ENCODE measurements at places on chromosomes 16 and 17.

GRCh38 chr16:62853887-62854286, 817.6 kb upstream of the CDH8 start:
- no peak for DNase-seq

DNA sequence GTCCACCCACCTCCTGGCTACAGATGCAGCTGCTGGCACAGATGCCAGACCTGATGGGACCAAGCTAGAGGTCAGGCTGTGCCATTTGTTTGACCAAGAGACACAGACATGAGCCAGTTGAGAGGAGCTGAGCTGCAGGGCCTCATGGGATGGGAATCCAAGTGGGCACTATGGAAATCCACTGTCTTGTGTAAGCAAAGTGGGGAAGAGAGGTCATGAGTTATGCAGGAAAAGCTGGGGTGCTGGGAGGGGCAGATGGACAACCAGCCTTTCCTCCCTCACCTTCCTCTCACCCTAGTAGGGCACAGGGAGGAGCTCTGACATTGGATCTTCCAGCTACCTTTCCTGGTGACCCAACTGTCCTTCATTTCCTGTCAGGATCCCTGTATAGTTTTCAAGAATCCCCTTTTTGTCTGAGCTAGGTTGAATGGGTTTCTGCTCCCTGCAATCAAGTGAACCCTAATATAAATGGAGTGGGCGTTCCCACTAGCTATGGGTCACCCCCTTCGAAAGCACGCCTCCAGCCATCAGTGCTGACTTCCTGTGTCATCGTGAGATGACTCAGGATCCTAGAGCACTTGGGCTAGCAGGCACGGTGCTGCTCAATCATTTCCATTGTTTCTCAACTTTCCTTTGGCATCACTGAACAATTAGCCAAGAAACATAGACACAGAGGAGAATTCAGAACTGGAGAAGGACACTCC, 13.6 kb downstream of the ATPAF2 start:
- DNase-seq = no peak

- no peak for DNase-seq
These were observed 65.6 kb downstream of the CRISPLD2 start for GRCh38 chr16:84885342-84885910.

- DNase-seq = no peak
These were observed 7.2 kb upstream of the TBKBP1 start for GRCh38 chr17:47686664-47687327.

DNA sequence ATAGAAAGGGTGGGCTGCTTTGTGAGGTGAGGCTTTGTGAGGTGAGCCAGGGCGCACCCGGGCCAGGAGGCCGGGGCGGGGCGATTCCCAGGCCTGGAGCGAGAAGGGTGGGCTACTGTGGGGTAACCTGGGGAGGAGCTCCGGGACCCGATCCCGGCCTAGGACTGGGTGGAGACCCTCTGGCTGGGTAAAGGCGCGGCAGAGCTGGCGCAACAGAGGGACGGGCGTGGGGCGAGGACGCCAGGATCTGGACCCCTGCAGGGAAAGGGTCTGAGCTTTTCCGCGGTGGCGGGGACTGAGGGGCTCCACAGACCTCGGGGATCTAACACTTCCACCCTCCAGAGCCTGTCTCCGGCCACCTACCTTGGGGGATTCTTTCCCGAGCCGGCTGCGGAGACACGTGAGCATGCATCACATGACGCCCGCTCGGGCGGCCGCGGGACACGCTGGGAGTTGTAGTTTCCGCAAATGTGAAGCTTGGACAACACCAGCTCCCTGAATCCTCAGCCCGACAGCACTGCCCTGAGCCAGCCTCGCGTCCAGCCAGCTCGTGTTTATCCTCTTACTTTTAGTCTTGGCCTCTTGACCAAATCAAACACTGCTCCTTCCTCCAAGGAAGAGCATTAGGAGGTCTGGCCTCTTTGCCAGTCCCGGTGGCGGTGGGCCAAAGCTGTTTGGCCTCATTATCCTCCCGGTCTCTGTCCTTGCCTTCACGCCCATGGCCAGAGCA, at the start of gene SLC38A7:
SLC38A7 (minus strand) TSS at position 417 of the 730 bp plus-strand sequence. CDS start 4,644 bp downstream, outside the sequence.
- DNase-seq = peak; percentile 94

DNA sequence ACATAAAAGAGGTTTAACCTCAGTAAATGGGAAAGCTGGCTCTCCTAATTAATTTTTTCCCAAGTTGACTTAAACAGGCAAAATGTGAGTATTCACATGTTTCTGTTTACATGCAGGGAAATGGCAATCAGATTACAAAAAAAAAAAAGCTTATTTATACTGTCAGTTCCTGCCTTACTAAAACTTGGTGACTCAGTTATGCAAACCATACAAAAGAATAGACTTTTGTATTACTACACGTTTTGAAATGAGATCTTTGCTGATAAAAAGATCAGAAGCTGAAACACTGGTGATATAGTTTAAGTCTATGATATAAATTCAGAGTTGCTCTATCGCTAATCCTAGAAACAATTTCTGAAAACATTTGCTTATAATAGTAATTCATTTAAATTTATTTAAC, 9.4 kb upstream of the KCNJ2 start:
- DNase-seq = no peak

- DNase-seq = no peak
These were observed 1.9 kb downstream of the FBXL8 start for GRCh38 chr16:67161595-67162058.

DNA sequence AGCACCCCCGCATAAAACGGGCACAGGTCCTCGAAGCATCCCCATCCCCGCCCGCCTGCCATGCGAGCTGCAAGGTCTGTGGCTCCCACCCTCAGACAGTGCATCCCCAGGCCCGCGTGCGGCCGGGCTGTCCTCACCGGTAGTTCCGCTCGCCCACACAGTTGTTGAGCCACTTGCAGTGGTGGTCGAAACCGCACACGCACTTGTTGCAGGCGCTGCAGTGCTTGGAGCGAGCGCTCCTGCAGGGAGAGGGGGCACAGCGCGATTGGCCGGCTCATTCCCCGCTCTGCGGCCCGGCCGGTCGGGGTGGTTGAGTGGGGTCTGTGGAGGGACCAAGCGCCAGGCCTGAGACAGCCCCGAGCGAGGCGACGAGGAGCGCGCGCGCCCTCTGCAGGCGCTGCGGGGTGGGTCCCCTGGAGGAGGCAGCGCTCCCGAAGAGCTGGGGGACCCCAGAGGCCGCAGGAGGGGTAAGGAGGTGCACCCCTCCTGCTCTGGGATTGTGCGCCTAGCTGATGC, 6.0 kb upstream of the TPPP3 start:
- peak; percentile 87 for DNase-seq

DNA sequence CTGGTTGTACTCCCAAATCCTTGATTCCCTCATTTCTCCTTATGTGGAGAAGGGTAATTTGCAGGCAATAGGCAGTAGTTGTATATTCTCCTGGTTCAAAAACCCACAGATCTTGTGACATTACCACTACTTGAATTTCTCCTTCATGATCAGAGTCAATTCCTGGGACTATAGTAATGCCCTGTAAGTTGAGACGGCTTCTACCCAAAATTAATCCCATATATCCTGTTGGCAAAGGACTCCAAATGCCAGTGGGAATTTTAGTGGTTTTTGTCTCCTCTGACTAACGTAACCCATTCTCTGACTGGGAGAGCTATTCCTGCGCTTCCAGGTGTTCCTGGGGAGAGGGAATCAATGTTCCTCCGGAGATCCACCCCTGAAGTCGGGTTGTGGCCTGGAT, 11.6 kb upstream of the ZNF689 start:
- no peak for DNase-seq

- no peak for DNase-seq
These were observed 413.2 kb downstream of the SHISA9 start for GRCh38 chr16:13314633-13315032.

- DNase-seq = no peak
These were observed 743.6 kb downstream of the KCNJ2 start for GRCh38 chr17:70912716-70913485.

GRCh38 chr17:49834118-49834743, 13.6 kb downstream of the TAC4 start:
- no peak for DNase-seq

DNA sequence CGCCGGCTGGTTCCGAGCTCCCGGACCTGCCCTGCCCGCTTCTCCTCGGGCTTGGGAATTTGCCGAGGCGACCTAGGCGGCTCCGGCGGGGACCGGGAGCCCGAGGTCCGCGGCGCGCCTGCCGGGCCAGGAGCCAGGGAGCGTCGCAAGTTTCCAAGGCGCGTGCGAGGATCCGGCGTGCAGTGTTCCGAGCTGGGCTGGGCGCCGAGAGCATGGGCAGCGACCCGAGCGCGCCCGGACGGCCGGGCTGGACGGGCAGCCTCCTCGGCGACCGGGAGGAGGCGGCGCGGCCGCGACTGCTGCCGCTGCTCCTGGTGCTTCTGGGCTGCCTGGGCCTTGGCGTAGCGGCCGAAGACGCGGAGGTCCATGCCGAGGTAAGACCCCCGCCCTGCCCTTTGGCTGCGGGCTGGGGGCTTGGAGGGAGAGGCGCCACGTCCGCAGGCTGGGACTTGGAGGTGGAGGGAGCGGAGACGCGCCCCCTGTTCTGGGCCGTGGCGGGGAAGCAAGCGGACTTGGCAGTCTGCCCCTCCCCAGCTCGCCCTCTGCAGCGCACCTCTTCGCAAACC, 668 bp downstream of the MMP15 start:
- no peak for DNase-seq

GRCh38 chr17:75565066-75565465, 22.5 kb upstream of the MYO15B start:
- DNase-seq = no peak

GRCh38 chr17:76772842-76773525, 35.1 kb downstream of the MFSD11 start:
- no peak for DNase-seq

DNA sequence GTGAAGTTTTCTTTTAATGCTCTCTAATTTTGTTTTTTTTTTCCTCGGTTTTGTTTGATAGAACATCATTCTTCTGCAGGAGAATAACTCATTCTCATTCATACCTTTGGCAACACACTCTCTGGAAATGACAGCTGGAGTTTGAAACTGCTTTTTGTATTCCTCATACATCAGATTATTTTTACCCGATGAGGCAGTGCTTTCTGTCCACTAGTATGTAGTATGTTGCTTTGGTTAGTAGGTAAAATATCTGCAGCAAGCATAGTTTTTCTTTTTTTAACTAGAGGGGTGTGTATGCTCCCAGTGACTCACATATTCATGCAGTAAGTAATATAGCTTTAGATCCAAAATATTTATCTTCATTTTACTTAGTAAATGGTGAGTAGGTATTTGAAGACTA, 6.4 kb downstream of the PRKCA start:
- no peak for DNase-seq

DNA sequence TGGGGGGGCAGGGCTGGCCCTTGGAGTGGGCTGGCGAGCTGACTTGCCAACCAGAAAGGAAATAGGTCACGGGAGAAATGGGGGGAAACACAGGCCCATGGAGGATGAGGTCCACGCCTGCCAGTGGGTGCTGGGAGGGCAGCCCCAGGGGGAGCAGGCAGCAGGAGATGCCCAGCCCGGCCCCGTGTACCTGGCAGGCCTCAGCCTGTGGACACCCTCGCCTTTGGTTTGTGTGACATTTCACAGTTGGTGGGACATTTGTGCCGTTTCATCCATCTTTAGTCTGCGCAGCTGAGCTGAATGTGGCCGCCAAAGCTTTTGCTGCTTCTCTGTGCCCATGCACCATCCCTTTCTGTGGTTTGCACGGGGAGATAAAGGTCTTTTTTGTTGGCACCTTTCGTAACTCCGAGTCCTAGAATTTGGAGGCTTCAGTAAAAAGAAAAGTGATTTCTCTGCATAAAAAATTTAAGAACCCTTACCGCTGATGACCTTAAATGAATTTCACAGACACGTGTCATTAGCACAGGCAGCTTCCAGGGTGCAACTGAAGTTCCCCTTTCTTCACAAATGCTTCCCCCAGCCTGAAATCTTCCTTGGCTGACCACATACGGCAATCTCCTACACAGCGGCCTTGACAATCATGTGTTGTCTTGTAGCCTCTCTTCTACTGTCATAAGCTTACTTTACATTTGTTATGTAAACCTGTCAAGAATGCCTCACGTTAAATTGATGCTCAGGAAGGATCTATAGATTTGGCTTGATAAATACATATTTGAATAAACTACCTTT, 193.6 kb downstream of the RPTOR start:
- no peak for DNase-seq

- no peak for DNase-seq
These were observed 37.8 kb downstream of the GLG1 start for GRCh38 chr16:74568961-74569631.

- no peak for DNase-seq
These were observed 36.0 kb upstream of the CCL1 start for GRCh38 chr17:34398990-34399389.

DNA sequence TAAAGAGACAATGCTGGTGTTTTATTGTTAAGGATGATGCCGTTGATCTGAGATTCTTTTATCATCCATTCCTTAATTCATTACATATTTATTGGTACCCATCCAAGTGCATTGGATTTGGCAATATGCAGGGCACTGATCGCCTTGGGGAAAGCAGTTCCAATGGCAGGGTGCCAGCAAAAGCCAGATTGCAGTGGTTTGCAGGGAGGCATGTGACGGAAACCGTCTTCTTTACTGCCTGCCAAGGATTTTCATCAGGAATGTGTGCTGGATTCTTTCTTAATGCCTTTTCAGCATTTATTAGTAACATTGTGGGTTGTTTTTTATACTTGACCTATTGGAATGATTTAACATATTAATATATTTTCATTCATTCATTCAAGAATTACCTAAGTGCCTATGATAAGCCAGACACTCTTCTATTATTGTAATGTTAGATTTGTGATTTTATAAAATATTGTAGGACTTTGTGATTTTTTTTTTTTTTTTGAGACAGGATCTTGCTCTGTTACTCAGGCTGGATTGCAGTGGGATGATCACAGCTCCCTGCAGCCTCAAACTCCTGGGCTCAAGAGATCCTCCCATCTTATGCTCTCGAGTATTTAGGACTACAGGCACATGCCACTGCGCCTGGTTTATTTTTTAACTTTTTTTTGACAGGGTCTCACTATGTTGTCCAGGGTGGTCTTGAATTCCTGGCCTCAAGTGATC, 93.4 kb upstream of the TNRC6A start:
- DNase-seq = no peak

GRCh38 chr16:49608779-49609178, 235.2 kb downstream of the C16orf78 start:
- DNase-seq = no peak

DNA sequence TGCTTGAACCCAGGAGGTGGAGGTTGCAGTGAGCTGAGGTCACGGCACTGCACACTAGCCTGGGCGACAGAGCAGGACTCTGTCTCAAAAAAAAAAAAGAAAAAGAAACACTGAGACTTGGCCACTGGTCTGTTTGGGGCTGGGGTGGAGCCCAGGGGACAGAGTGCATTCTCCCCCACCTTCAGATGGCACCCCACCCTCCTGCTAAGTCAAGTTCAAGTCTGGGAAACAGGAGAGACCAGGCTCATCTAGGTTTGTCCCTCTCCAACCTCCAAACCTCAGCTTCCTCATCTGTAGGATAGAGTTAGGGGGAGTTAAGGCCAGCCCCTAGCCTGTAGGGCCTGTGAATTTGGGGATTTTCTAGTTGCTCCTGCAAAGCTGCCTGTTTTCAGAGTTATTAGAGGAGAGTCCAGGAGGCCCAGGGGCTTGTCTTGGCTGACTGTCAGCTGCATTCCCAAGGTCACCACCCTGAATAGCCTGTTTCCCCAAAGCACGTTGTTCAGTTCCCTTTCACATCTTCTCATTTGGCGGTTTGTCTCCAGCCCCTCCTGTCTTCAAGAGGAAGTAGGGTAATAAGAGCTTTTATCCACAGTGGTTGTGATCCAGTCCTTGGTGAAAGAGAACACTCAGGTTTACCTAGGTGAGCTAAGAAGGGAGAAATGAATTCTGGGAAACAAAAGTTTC, 2.2 kb downstream of the MT3 start:
- DNase-seq = no peak
